Activated T-cell treated with anti-CD3 and anti-CD28 coated beads, Interleukin-2, amount 50 U/mL, for 72 hours (primary cell): ENCODE measurements at places on chromosomes 3 and 15.

- no peak for DNase-seq
Measured at GRCh38 chr3:14039149-14039548, 85.5 kb downstream of the CHCHD4 start.

DNA sequence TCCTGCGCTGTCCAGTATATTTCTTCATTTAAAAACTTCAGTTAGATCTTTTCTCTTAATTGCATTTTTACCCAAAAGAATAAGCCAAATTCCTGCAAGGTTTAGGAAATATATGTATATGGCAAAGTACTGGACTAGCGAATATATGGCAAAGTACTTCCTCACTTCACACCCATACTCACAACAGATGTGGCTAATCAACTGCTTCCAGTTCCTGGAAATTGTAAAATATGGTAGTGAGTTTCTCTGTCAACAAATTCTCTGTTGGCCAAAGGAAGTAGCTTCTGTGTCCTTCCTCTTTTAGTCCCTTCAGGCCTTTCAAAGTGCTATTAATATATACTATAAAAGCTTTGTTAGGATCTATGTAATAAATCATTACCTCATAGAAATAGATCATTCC is 22.0 kb downstream of the GPR15 start:
- no peak for DNase-seq

GRCh38 chr3:98779541-98780335 is 16.6 kb downstream of the ST3GAL6 start:
- DNase-seq: no peak

GRCh38 chr15:27123808-27124207 is 152.8 kb downstream of the GABRG3 start:
- DNase-seq: no peak

- peak; percentile 47 for DNase-seq
Measured at GRCh38 chr15:51750792-51751696, at the start of gene TMOD2. TMOD2 (plus strand) TSS chr15:51751597; CDS start chr15:51766442, 14,845 bp downstream.

DNA sequence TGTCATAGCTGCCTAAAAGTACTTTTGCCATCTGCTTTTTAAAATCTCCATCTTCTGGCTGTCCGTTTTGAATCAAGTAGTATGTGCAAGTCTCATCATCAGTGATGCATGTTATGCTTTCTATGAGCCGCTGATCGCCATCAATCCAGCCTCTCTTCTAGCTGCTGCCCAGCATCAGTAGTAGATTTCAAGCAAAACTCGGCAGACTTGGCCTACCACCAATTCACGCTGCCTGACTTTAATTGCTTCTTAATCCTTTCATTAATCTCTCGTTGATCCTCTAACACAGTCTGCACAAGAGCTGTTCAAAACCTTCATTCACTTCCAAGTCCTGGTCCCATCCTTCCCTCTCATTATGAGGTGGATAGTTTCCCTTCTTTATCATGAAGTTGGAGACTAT is 104.9 kb downstream of the NSUN3 start:
- DNase-seq: no peak

GRCh38 chr3:11641683-11642430 is 1.9 kb downstream of the VGLL4 start:
- no peak for DNase-seq

DNA sequence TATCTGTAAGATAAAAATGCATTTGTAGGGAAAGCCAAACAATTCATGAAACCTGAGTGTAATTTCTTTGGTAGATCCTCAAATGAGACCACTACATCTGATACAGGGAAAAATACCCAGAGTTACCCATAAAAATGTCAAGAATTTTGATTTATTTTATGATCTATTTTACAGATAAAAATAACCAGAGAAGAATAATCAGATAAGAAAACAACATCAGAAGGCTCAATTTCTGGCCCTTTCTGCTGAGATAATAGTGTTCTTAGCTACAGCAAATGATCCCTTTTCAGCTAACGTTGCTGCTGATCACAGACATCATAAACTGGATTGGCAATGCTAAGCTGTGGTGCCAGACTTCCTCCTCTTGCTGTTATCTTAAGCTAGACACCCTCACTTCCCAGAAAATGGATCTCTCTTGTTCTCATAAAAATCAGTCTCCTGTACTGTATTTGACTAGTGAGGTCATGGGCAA is 21.3 kb upstream of the TMEM108 start:
- DNase-seq: no peak

DNA sequence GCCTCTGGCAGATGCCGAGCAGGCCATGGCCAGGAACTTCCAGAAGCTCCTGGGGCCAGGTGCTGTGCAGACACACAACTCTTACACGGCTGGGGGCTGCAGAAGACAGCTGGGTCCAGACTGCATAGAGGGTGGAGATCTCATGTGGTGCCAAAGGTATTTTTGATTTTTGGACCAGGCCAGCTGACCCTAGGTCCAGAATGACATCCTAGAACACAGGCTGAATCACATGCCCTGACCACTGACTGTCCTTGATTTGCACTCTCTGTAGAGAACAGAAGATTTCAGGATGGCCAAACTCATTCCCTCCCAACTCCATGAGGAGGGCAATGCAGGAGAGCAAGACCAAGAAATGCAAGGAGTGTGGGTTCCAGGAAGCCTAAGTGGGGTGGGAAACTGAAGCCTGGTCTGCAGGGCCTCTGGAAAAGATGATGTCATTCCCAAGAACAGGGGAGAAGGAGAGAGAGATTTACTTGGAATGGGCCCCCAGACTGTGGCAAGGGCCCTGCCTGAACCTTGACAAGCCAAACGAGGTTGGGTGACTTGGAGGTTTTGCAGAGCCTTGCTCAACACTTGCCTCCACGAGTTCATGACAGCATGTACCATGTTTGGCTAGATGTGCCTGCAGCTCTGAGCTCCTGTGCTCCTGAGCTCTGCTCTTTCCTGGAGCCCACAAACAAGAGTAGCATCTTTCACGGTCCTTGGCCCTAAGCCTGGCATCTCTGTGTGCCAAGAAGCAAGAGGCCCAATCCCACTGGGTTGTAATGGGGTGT is 38.5 kb upstream of the CTSH start:
- DNase-seq: no peak

DNA sequence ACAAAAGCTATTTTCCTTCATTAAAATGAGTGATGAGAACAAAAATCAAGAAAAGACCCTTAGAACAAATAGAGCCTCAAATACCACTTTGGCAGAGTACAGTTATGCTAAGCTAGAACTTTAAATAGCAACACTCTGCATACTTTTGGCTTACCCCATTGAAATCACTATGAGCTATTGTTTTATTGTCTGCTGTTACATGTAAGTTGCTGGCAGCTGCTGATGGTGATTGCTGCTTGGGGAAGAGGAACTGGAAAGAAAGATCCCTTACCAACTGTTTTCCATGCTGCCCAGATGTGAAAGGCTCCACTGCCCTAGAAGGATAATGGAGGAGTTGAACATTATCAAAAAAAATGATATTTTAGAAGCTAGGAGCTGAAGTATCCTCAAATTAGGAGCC is 135.4 kb downstream of the SYNPR start:
- no peak for DNase-seq

DNA sequence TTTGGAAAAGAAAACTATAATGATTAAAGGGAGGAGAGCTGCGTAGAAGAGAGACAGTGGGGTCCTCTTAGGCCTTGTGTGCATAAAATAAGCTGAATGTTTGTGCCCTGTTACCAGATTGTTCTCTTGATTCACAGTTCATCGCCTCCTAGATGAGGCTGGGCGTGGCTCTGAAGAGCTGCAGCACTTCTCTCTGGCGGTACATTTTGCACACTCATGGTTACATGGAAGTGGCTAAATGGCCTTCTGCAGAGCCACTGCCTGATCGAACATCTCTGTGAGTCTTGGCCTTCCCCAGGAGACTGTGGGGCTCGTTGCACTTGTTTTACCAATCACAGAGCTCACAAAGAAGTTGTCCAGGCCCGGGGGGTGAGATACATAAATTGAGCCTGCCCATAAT is 208.8 kb downstream of the GABRG3 start:
- no peak for DNase-seq

DNA sequence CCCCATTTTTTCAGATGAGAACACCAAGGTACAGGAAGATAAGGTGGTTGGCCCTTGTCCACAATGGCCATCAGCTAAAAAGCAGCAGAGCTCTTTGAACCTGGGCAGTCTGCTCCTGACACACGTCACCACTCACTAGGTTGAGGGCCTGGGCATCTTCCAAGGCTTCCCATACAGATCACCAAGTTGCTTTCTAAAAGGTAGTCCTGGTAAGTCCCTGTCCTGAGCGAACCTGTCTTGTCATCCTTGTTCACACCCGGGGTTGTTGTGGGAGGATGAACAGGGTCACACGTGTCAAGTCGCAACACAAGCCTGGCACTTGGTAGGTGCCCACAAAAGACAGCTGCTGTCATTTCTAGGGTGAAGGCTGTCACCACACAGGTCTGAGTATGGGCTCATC is 260.4 kb downstream of the EPHB1 start:
- no peak for DNase-seq

GRCh38 chr3:188482929-188483328 is 329.0 kb downstream of the LPP start:
- DNase-seq: no peak

- DNase-seq: peak; percentile 34
Measured at GRCh38 chr3:52798978-52799476, 4.4 kb downstream of the ITIH3 start.

DNA sequence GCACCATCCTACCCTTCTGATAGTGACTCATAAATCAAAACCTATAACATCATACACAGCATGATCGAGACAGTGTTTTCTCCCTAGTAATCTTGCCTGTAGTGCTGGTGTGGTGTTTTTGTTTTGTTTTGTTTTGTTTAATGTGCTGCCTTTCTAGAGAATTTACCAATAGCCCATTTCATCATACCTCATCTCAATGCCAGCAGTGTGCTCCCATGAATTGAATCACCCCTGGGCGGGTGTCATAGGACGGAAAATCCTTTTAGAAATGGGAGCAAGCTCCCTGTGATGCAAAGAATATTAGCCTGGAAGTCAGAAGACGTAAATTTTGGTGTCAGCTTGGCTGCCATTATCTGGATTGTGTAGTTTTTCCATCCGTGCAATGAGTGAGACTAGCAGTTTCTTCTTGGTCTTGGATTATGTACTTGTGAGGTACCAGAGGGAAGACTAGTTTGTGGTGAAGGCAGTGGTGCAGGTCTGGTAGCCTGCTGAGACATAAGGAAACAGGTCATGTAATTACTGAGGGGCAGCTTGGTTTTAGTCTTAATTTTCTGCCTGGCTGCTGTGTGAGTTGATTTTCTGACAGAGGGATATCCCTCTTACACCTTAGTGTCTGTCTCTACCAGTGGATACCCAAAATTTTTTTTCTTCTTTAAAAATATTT is 29.9 kb downstream of the IGSF10 start:
- DNase-seq: no peak
